ENCODE measurements at places on chromosomes 6 and 20. TPM values are rescaled to one million over a fixed set of nuclear protein-coding genes. Genes with fewer than 3 reads are reported as not detected.
A peak's percentile ranks its signal among the peaks of the same experiment; 100 is the strongest.

- no peak for DNase-seq
Measured at GRCh38 chr6:47091886-47092668, 49.9 kb upstream of the ADGRF1 start.

DNA sequence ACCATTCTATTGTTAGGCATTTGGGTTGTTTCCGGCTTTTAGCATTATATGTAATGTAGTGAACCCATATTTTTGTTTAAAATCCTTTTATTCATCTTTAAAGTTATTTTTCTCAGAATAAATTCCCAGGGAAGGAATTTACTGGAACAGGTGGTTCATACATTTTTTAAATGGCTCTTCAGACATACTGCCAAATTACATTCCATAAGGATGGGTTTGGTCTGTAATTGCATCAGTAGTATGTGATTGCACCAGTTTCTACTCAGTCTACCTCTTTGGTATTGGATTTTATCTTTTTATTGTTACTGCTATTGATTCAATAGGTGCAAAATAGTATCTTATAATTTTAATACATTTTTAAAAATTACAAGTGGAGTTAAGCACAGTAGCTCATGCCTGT lies 27.2 kb downstream of the BRPF3 start:
- no peak for DNase-seq

- peak; percentile 16 for DNase-seq
Measured at GRCh38 chr6:107673076-107673494, 151.0 kb downstream of the SCML4 start.

- DNase-seq: peak; percentile 19
Measured at GRCh38 chr6:108896111-108896661, 48.0 kb downstream of the ARMC2 start.

GRCh38 chr6:110310861-110311446 lies 47.2 kb downstream of the METTL24 start:
- DNase-seq: no peak

GRCh38 chr6:111711476-111711875 lies 105.8 kb upstream of the TRAF3IP2 start:
- DNase-seq: no peak

GRCh38 chr6:36333931-36334725 lies 2.6 kb downstream of the BNIP5 start:
- DNase-seq: no peak

DNA sequence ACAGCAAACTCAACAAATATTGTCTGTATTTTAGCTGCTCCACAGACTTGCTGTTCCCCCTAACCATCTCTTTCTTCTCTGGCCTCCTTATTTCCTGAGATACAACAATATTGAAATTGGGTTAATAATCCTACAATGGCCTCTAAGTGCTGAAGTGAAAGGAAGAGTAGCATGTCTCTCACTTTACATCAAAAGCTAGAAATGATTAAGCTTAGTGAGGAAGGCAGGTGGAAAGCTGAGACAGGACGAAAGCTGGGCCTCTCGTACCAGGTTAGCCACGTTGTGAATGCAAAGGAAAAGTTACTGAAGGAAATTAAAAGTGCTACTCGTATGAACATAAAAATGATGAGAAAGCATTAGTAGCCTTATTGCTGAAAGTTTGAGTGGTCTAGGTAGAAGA lies 63.8 kb downstream of the ELOVL5 start:
- no peak for DNase-seq

DNA sequence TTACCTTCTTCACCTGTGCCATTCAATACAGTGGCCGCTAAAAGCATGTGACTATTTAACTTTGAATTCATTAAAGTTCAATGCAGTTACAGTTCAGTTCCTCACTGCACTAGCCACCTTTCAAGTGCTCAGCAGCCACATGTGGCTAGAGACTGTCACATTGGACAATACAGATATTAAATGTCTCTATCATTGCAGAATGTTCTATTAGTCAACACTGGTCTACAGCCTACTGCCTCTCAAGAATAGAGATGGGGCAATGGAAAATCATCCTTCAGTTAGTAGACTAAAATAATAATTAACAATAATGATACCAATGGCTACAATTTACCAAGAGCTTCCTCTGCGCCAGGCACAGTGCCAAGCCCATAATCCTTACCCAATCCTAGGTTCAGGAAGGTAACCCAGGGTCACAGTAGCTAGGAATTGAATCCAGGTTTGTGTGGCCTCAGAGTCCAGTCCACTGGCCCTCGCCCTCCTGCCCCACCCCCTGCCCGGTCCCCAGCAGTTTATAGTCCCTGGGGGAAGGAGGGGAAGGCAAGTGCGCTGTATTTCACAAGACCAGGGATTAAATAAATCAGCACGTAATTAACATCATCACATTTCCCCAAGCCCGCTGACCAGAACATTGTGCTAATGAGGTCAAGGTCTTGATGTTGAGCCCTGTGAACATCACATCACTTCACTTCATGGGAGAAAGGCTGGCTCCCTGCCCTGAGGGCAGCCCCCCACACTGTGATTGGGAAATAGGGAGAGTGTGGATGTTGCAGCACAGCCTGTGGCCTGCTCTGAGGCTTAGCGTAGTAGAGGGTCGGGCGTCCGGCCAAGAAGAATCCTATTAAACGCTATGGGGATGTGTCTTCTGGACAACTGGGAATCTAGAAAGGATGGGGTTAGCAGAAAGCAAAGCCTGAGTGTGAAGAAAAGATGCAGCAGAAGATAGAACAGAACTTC lies 147.2 kb downstream of the VEGFA start:
- peak; percentile 49 for DNase-seq

DNA sequence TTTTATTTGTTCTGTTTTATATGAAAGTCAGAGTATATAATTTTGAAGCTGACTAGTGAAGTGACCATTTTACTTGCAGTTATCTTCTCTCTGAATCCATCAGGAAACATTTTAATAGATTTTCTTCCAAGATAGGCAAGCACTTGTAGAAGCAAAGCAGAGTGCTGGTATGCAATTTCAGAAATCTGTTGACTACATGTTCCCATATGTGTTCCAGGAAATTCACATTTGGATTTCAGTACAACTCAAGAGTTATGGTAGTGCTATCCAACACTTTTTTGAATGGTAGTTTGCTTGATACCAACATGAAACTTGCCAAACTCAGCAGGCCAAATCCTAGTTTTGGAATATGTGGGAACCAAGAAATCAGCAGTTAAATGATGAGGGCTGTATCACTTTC lies 94.0 kb downstream of the CENPW start:
- DNase-seq: no peak

DNA sequence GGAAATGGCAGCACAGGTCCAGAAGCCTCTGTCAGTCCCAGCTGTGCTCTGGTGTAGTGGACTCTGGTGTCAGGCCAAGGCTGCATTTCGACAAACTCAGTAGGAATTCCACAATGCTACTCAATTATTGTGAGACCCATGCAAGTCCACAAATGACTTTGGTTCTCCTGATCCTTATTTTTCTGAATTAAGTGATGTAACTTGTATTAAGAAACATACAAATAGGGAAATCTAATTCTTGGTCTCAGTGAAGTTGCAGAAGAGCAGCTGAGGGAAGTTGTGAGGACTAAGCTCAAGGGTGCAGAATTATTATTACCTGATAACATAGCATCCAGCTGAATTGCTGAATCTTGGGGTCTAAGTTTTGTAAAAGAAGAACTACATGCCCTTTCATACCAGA lies 116.8 kb downstream of the MAFB start:
- DNase-seq: no peak

GRCh38 chr6:151216804-151217203 lies 23.0 kb upstream of the AKAP12 start:
- DNase-seq: no peak

PNLDC1 gene
- total RNA-seq: not detected

CDYL gene
- total RNA-seq: 16.0 TPM

OGFR gene
- 30.9 TPM for total RNA-seq

BMP2 gene
- 1.1 TPM for total RNA-seq

ENPP4 gene
- total RNA-seq: 1.5 TPM

SLC17A3 gene
- not detected for total RNA-seq

HMGCLL1 gene
- total RNA-seq: not detected
